CD4-positive, alpha-beta T cell (primary cell): ENCODE measurements at places on chromosomes 11 and 22. TPM values are rescaled to one million over a fixed set of nuclear protein-coding genes. Genes with fewer than 3 reads are reported as not detected.

Gene WNT7B
- total RNA-seq: not detected

Gene TBX10
- total RNA-seq: not detected

Gene P2RY2
- not detected for total RNA-seq

Gene KIAA1671
- 2.6 TPM for total RNA-seq

Gene MMP11
- 2.3 TPM for total RNA-seq

Gene SLC17A6
- total RNA-seq: not detected

Gene SELENOO
- 26.0 TPM for total RNA-seq

Gene TCN2
- total RNA-seq: 0.53 TPM

Gene TTC12
- total RNA-seq: 34.5 TPM

Gene KCNQ1OT1
- total RNA-seq: 0.22 TPM

Gene OR51B5
- total RNA-seq: not detected

Gene CCDC15
- 0.89 TPM for total RNA-seq

Gene OR51E1
- not detected for total RNA-seq

Gene SNX32
- 0.33 TPM for total RNA-seq

Gene TLCD5
- not detected for total RNA-seq

Gene PDGFD
- total RNA-seq: not detected

Gene GLYAT
- total RNA-seq: not detected

Gene SLC43A3
- total RNA-seq: 7.3 TPM

Gene PTGDR2
- total RNA-seq: 0.36 TPM

Gene SYCE3
- not detected for total RNA-seq

Gene IGLL1
- total RNA-seq: not detected

Gene CD6
- 814 TPM for total RNA-seq

Gene CCDC73
- total RNA-seq: not detected

Gene TALDO1
- 27.7 TPM for total RNA-seq

Gene SCO2
- total RNA-seq: 5.6 TPM
